ENCODE measurements at places on chromosomes 3 and 15.
A peak's percentile ranks its signal among the peaks of the same experiment; 100 is the strongest.

DNA sequence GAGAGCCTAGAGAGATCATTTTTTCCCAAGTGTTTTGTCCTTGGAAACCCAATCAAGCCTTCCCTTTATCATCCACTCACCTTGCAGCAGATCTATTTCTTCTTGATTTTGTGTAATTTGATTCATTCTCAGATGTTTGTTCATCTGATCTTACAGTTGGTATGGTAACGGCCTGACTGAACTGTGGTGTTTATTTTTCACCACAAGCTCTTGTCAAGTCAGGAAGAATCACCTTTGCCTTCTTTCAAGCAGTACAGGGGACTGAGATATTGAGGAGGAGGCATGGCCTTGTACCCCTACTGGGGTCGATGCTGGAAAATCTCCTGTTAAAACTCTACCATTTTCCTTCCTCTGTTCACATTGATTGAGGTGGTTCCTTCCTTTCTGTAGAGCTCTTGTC, 361.4 kb upstream of the CFAP20DC start:
- DNase-seq = no peak

GRCh38 chr3:169337500-169338078, 325.9 kb downstream of the MECOM start:
- no peak for DNase-seq

DNA sequence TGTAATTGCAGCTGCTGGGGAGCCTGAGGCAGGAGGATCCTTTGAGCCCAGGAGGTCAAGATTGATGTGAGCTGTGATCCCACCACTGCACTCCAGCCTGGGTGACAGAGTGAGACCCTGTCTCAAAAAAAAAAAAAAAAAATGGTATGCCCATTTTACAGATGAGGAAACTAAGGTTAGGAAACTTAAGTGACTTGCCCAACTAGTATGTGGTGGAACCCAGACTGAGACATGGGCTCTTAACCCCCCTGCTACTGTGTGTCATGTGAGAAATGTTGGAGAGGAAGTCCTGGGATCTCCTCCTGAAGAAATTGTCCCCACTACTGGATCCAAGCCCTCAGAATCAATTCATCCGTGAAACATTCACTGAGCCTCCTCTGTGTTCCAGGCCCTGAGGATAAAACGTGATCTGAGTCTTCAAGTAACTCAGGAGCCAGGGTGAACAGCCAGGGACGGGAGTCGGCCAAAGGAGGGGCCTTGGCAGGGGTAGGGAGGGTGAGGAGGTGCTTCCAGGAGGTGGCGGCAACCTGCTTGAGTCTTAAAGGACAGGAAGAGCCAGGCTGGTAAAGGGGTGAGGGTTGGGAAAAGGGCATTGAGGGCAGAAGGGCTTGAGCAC, 19.6 kb upstream of the RNU6-1 start:
- DNase-seq = no peak

DNA sequence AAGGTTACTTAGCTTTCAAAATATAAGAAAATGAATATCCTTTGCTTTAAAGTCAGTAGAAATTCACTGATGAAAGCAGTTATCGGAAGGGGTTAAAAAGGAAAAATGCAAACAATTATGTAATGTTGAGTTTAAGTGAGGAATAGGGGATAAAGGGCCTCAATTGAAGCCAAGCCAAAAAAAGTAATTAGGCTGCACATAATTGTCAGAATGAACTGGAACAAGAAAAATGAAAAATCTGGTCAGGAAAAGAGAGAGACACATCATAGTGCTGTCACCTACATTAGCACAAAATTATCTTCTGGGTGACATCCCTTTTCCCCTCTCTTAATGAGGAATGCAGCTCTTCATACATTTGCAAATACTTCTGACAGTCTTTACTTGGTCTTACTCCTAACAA, 48.8 kb upstream of the PIK3R4 start:
- no peak for DNase-seq

DNA sequence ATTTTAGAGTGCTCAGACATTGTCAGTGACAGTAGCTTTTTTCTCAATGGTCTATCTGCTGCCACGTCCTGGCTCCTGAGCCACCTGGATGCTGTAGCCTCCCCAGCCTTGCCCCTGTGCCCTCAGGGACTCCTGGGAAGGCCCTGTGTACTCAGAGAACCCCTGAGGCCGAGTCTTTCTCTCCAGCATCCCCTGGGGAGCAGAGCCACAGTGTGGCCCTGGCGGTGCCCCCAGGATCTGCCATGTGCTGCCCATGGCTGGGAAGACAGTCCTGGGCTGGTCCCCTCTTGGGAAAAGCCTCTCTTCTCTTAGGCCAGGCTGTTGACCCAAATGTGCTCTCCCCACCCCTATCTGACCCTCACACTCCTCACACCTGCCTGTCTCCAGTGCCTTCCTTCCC, 5.0 kb downstream of the MYD88 start:
- no peak for DNase-seq

- no peak for DNase-seq
Measured at GRCh38 chr15:38324939-38325647, 72.5 kb downstream of the SPRED1 start.

GRCh38 chr15:25678500-25678855, 184.6 kb downstream of the ATP10A start:
- DNase-seq = no peak

DNA sequence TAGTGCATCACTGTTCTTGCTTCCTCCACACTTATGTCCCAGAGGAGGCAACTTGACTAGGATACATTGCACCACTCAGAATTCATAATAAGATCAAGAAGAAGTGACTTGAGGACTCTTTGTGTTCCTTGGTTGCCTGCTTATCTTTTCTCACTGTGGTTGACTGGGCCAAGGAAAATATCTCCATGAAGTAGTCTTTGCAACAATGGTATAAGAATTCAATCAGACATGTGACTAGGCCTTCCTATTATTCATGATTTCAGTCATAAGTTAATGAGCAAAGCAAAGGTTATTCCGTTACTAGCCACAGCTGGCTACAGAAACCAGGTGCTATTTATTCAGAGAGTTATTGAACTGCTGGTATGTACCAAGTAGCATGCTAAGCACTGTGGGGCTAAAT, 359.3 kb downstream of the RORA start:
- peak; percentile 54 for DNase-seq

DNA sequence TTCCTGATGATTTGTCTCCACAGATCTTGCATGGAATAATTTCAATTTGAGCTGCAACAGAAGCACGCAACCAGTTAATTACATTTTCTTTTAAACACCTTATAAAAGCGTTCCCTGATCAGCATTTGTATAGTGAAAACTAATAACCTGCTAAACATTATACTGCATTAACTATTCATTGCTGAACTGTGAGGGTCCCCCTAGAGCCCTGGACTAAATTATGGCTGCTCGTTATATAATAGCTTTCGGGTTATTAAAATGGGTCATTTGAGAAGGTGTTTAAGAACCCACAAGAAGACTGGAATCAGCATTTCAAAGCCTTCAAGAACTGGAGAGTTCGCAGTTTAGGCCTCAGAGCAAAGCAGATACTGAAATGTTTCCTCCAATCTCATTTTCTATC, 52.9 kb upstream of the ICE2 start:
- DNase-seq = no peak

GRCh38 chr3:161325059-161325458, 46.3 kb downstream of the SPTSSB start:
- DNase-seq = no peak

- DNase-seq = peak; percentile 75
Measured at GRCh38 chr3:21645121-21645897, 105.7 kb downstream of the ZNF385D start.

- DNase-seq = no peak
Measured at GRCh38 chr3:113005611-113006010, 14.8 kb downstream of the GTPBP8 start.

DNA sequence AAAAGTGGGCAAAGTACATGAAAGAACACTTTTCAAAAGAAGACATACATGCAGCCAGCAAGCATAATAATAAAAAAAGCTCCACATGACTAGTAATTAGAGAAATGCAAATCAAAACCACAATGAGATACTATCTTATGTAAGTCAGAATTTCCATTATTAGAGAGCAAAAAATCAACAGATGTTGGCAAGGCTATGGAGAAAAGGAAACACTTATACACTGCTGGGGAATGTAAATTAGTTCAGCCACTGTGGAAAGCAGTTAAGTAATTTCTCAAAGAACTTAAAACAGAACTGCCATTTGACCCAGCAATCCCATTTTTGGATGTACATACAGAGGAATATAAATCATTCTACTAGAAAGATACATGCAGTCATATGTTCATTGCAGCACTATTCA, 360.7 kb downstream of the NSUN3 start:
- DNase-seq = peak; percentile 43

DNA sequence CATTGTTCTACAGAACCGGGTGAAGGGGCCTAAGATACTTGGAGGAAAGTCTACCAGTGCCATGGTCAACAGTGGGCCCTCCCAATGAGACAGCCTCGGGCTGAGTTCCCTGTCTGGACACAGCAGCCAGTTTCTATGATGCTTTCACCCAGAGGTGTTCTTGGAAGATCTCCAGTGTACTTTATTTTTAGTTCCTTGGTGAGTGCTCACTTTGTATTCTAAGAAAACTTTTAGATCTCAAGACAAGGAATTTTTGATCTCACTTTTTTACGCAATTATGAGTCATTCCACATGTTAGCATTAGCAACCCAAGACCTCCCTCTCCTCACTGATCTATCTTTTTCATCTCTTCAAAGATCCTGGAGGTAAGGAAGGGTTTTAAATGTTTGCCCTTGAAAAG, 287.7 kb downstream of the RORA start:
- peak; percentile 78 for DNase-seq

DNA sequence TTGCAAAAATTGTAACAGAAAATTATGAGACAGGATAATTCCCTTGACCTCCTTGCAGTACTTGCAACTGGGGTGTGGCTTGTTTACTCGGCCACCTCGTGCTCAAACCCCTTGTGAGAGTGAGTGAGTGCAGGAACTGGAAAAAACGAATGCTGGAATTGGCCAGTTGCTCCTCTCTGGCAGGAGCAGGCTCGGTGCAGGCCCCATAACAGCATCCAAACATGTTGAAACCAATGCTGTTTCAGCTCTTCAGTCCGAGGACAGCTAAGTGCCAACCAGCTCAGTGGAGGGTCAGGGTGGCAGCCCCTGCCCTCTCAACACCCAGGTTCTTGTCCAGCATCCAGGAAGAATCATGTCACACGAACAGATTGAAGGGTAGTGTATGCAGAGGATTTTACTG, 36.9 kb downstream of the METTL6 start:
- DNase-seq = no peak

GRCh38 chr3:47554335-47554734, 24.3 kb downstream of the CSPG5 start:
- no peak for DNase-seq

GRCh38 chr3:150775001-150775599, 12.1 kb upstream of the SIAH2 start:
- DNase-seq = peak; percentile 53

DNA sequence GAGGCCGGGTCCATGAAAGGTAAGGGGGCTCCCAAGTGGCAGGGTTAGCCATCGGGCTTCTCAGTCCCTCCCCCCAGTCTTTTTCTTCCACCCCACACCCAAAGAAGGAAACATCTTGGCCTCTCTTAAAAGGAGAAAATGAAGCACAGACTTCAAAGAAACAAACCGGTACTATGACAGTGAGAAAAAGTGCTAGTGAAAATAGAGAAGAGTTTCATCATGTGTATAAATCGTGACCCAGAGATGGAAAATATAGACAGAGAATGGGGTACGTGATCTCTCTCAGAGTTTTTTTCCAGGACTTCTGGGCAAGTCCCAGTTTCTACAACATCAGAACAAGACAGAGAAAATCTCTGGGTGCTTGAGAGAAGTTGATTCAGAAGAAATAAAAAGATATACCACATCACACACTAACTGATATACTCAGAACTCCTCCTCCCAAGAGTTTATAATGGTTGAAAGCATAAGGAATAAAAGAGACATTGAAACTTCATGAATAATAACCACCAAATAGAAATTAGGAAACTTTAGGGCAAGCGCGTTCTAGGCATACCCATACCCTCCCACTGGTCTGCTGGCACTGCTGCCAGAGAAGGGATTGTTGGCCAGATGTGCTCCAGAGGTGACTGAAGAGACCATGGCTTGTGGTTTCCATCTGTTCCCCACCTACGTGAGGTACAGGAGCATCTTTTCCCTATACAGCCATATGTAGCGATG, 318.9 kb upstream of the CHRM5 start:
- no peak for DNase-seq

GRCh38 chr3:33855884-33856546, 57.6 kb downstream of the PDCD6IP start:
- peak; percentile 4 for DNase-seq

GRCh38 chr3:191380001-191380400, 49.7 kb upstream of the UTS2B start:
- peak; percentile 66 for DNase-seq

DNA sequence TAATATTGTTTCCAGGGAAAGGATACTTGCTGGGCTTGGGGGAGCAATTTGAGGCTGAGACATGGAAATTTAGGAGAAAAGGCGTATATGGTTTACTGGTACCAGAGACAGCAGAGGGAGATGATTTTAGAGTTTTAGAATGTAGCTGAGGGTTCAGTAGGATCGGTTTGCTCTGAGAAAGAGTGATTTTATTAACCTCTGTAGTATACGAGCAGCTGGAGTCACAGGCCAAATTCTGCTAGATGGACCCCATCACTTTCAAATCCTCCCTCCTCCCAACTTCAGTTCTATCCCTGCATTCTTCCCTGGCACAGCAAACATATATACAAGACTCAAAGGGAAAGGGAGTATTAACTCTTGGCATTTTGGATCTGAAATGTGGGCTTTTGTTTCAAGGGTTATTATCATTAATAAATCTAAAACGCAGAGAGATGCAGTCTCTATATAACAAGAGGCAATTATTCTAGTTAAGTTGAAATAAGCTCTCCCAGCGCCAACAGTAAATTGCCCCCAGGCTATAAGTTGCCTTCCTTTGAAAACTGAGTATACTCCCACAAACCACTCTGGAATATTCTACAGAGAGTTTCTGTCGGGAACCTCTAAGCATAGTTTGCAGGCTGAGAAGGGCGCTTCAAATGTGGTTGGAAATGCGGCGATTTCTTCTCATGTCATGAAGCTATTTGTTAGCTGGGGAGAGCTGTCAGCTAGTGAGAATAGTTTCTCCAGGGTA, 5.4 kb downstream of the CRABP1 start:
- DNase-seq = no peak

GRCh38 chr3:171435143-171435542, 25.1 kb downstream of the TNIK start:
- DNase-seq = no peak

DNA sequence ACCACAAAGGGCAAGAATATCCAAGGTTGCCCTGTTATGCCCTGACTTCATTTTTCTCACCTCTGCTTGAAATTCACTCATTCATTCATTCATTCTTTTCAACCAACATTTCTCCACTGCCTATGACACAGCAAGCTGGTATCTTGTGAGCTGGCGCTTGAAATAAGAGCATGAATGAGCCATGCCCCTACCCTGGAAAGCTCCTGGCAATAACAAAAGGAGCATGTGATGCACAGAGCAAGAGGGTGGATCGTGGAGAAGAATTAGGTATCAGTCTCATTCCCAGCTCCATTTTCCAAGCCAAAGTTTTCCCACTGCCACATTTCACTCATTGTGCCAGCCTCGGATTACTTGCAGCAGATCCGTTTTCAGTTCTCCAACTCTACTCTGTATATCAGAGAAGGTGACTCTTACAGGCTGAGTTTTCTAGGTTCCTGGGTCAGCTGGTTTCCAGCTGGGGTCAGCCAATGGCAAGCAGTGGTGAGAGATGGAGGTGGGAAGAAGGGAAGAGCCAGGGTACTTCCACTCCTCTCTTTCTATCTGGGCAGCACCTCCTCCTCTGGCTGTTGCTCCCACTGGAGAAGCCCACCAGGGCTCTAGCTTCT, 144.8 kb downstream of the SUCLG2 start:
- peak; percentile 9 for DNase-seq
